AG04449 (cell line): ENCODE measurements at places on chromosomes 1 and 21.

GRCh38 chr21:32844653-32845436 is 73.3 kb upstream of the PAXBP1 start:
- DNase-seq = peak; percentile 21

GRCh38 chr1:175481126-175482070 is 262.0 kb downstream of the TNR start:
- DNase-seq = no peak

DNA sequence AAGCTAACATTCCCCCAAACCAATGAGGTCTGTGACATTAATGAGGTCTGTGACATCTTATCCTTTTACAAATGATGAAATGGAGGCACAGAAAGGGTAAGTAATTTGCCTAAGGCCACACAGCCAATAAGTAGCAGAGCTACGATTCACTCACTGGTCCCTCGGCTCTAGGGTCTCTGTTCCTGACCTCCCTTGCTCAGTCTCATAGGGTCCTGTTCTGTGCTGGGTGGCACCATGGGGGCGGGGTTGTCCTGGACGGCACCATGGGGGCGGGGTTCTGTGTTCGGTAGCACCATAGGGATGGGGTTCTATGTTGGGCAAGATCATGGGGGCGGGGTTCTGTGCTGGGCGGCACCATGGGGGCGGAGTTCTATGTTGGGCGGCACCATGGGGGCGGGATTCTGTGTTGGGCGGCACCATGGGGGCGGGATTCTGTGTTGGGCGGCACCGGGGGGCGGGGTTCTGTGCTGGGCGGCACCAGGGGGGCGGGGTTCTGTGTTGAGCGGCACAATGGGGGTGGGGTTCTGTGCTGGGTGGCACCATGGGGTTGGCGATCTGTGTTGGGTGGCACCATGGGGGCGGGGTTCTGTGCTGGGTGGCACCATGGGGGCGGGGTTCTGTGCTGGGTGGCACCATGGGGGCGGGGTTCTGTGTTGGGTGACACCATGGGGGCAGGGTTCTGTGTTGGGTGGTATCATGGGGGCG is 55.6 kb downstream of the CLSTN1 start:
- DNase-seq = no peak

- no peak for DNase-seq
Measured at GRCh38 chr1:196608390-196609369, at the start of gene KCNT2. KCNT2 (minus strand) TSS chr1:196608440; CDS start chr1:196608309, 131 bp downstream.

DNA sequence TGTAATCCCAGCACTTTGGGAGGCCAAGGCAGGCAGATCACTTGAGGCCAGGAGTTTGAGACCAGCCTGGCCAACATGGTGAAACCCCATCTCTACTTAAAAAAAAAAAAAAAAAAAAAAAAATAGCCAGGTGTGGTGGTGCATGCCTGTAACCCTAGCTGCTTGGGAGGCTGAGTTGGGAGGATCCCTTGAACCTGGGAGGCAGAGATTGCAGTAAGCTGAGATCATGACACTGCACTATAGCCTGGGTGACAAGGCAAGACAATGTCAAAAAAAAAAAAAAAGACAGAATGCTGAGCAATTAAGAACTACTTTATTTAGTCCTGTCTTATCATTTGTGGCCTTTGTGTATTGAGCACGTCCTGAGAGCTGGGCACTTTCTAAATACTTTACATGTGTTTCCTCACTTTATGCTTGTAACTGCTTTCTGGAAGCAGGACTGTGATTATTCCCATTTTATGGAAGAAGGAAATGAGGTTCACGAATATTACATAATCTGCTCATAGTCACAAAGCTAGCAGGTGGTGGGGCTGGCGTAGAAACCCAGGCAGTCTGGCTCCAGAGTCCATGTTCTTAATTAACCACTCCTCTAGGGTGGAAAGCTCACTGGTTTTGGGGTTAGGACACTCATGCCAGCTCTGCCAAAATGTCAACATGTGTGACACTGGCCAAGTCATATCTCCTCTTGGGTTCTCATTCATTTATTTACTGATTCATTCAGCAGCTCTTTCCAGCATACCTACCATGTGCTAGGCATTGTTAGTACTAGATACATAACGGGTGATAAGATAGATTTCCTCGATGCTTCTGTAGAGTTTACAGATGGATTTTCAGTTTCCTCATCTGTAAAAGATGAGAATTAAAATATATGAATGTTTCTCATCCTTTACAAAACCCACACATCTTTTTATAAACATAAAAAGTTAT is 57.7 kb downstream of the DDR2 start:
- no peak for DNase-seq

DNA sequence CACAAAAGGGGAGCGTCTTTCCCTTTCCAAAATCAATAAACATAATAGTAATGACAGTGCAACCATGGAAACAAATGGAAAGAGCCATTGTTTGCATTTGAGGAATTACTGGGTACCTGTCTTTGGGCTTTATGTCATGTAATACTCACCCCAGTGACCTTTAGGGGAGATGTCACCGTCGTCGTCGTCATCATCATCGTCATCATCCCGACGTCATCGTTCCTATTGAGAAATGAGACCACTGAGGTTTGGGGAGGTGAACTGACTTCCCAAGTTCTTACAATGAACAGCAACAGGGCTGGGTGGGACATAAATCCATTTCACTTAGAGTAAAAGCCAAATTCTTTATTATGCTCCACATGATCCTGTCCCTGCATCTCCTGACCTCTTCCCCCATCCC is 168.9 kb upstream of the KAZN start:
- DNase-seq = no peak

- peak; percentile 58 for DNase-seq
Measured at GRCh38 chr1:107622966-107623365, 342.0 kb downstream of the VAV3 start.

- no peak for DNase-seq
Measured at GRCh38 chr1:166069390-166069789, 97.4 kb downstream of the FAM78B start.

GRCh38 chr1:31010086-31010989 is 55.2 kb downstream of the PUM1 start:
- peak; percentile 47 for DNase-seq

DNA sequence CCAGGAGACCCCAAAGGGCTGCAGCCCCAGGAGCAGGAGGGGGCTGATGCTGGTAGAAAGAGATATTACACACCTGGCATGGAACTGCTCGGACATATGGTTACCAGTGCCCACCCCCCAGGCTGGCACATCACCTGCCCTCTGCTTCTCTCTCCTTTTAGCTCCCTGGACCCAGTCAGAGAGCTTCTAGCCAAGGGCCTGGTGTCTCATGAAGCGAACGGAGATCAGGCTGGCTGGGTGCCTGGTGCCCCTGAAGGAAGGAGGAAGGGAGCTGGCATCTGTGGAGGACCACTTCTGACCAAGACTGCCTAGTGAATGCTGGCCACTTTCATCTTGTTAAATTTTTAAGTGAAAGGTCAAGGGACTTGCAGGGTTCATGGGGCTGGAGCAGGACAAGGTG is 53.1 kb downstream of the FOXO6 start:
- DNase-seq = no peak

DNA sequence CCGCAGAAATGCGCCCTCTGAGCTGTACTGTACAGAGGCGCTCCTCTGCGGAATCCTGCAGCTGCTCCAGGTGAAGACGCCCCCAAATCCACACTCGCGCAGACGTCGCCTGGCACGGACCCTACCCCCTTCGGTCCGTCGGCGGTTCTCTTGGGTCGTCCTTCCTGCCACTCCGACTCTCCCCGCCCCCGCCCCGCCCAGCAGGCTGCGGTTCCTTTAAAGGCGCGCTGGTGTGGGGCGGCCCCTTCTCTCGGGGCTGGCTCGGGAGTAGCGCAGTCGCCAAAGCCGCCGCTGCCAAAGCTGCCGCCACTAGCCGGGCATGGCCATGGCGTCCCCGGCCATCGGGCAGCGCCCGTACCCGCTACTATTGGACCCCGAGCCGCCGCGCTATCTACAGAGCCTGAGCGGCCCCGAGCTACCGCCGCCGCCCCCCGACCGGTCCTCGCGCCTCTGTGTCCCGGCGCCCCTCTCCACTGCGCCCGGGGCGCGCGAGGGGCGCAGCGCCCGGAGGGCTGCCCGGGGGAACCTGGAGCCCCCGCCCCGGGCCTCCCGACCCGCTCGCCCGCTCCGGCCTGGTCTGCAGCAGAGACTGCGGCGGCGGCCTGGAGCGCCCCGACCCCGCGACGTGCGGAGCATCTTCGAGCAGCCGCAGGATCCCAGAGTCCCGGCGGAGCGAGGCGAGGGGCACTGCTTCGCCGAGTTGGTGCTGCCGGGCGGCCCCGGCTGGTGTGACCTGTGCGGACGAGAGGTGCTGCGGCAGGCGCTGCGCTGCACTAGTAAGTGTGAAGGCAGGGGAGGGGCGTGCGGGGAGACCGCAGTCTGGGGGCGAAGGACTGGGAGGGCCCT is at the start of gene RASSF5:
Gene RASSF5, plus strand, starts transcription at position 248 of the 846 bp plus-strand sequence. Its CDS starts 72 bp downstream, at position 320.
- DNase-seq = no peak

- no peak for DNase-seq
Measured at GRCh38 chr1:68205794-68206358, 26.4 kb downstream of the WLS start.

DNA sequence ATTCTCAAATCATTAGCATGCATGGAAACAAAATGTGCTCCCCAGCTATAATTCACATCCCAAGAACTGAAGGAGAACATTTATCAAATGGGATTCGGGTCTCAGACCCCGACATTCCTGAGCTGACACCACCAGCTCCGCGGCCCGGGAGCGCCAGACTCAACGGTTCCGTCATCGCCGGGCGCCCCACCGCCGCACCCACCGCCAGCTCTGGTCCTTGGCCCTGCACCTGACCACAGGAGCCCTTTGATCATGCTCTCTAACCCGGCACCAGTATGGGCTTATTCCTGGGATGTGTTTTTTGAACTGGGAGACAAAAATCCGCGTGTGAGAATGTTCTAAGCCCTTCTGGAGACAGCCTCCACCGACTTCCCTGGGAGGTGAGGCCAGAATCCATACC is 43.6 kb downstream of the HLCS start:
- DNase-seq = no peak

DNA sequence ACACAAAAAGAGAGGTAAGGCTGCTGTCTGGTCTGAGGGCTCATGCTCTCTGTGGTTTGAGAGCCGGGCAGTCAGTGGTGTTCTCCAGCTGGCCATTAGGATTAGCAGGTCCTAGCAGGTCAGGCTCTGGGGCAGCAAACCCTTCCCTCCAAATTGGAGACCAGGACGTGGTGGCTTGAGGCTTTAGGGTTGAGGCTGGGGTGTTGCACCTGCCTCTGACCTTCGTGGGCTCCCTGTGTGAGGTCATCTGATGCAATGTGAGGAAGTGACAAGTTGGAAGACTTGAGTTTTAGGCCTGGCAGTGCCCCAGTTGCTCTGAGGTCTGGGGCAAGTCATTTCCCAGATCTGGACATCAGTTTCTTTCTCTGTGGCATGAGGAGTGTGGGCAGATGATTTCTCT is 24.4 kb downstream of the SZRD1 start:
- no peak for DNase-seq
